ENCODE measurements at places on chromosomes 16 and 17.
A peak's percentile ranks its signal among the peaks of the same experiment; 100 is the strongest.

DNA sequence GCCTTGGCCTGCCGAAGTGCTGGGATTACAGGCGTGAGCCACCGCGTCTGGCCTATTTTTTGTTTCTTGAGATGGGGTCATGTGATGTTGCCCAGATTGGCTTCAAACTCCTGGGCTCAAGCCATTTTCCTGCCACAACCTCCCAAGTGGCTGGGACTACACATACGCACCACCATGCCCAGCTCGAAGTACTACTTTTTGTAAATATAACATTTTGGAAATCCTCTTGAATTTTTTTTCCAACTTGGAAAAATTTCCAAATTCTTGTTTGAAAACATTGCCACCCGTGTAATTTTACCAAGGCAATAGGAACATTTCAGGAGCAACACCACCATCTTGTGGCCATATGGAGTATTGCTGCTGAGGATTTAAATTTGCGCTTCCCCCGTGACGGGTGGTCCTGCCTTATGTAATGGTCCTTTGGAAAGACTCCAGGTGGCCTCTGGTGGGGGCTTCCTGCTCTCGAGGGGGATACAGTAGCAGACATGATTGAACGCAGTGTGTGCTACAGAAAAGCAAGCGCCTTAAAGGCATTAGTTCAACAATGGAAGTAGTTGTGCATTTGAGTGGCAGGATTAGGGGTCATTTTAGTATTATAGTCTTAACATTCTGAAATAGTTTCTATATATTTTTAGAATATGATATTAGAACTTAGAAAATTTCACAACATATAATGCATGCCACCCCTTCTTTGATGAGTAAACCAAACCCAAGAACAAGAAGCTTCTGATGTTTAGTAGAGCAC, 8.0 kb downstream of the FLYWCH1 start:
- ATAC-seq, result peak; percentile 61

GRCh38 chr17:36475346-36475970, 11.0 kb upstream of the ZNHIT3 start:
- no peak for ATAC-seq

- ATAC-seq, result no peak
These were observed 8.5 kb upstream of the PDP2 start for GRCh38 chr16:66871840-66872239.

DNA sequence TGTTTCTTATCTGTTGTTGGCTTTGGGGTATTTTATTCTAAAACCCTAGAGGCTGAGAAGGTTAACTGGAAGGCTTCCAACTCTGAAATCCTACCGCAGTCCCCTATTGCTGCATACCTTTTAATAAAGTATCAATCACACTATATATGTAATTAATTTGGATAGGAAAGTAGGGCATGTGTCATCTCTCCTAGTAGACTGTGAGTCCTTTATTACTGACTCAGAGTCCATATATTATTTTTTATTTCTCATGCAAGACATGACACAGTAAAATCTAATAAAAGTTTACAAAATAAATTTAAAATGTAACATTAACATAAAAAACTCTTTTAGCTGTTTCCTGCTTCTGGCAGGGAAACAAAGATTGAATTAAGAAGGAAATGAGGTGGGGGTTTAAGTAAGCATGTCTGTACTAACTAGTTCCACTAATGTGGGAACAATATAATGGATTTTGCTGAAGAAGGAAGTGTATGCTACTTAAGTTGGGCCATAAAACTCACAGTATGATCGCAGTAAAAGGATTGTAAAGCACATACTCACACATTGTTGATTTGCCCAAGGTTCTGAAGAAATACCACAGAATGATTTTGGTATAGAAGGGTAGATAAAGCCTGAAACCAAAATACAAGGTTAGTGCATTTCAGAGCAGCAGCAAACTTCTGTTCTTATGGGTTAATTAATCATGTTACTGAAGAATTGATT, 97.6 kb upstream of the HLF start:
- ATAC-seq, result peak; percentile 20

- ATAC-seq, result no peak
These were observed 5.7 kb upstream of the CEP131 start for GRCh38 chr17:81228420-81228819.

GRCh38 chr17:62761884-62762283, 46.2 kb downstream of the MARCHF10 start:
- no peak for ATAC-seq

- ATAC-seq, result peak; percentile 61
These were observed 55.4 kb downstream of the JPH3 start for GRCh38 chr16:87657621-87658192.

DNA sequence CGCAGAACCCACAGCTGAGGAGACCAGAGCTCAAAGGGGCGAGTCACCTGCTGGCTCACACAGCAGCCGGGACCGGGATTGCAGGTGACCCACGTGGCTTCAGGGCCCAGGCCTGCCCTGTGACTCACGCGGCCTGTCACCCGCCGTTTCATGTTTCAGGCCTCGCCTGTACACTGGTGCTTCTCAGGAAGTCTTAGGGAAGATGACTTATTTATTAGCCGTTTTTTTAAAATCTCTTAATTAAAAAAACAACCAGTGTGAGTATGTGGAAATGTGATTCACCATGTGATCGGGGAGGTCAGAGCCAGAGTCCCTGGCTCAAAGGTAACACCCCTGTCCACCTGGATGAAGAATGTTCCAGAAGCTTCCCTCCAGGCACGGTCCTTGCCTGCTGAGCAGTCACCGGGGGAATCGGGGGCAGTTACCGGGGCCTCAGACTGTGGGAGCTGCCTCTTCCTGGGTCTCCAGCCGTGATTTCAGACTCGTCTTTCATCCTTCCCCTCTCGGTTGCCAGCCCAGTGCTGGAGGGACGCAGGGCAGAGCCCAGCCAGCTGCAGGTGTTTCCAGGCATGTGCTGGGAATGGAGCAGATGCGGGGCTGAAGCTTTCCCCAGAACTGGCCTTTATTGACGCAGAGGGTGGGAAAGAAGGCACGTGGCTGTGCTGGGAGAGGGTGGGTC, 49.3 kb downstream of the CMIP start:
- peak; percentile 89 for ATAC-seq
